ENCODE measurements at places on chromosomes 12 and 14.

DNA sequence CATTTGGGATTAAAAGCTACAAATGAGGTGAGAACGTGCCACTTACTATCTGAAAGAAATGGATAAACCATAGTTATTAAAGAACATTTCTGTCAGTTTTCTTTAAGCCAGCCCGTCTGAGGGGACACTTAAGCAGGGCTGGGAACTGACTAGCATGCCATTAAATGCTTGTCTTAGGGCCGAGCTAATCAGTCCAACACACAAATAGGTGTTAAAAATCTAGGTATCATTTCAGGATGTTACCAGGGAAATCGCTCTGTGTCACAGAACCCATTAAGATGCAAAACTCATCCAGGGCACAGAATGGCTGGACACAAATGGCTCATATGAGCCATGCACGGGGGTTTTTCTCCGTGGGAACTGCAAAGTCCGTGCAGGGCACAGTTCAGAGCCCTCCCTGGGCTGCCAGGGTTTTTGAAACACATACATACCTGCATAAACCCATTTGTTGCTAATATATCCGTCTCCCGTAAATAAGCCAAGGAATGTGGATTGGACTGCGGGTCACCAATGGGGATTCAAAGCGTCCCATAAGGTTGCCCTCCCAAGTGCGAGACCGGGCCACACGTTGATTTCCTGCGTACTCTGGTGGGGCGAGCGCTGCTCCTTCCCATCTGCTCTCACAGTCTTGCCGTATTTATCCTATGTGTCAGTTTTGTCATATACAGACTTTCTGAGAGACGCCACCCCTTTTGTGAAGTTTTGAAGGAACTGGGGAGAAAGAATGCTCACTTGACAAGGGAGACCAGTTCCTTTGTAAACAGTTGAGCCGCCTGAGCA lies 5.4 kb upstream of the GSC start:
- DNase-seq, result no peak

- no peak for DNase-seq
Measured at GRCh38 chr12:124462750-124463149, 104.7 kb downstream of the NCOR2 start.

DNA sequence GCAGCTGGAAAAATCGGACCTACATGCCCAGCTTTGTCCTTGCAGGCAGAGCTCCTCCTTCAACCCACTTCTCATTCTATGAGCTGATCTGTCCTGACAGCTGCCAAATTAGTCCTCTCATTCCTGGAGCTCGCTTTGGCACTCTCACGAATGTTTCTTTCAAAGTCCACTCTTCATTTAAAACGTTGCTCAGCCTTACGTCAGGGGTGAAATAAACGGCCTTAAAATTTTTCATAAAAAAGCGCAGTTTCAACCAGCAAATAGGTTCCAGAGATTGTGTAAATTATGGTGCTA lies 120.9 kb upstream of the HIF1A start:
- DNase-seq, result no peak

- DNase-seq, result no peak
Measured at GRCh38 chr12:23536293-23536692, 413.2 kb downstream of the SOX5 start.

GRCh38 chr14:97337267-97337666 lies 540.1 kb downstream of the VRK1 start:
- DNase-seq, result no peak

- no peak for DNase-seq
Measured at GRCh38 chr12:129911428-129912049, 7.7 kb upstream of the TMEM132D start.

DNA sequence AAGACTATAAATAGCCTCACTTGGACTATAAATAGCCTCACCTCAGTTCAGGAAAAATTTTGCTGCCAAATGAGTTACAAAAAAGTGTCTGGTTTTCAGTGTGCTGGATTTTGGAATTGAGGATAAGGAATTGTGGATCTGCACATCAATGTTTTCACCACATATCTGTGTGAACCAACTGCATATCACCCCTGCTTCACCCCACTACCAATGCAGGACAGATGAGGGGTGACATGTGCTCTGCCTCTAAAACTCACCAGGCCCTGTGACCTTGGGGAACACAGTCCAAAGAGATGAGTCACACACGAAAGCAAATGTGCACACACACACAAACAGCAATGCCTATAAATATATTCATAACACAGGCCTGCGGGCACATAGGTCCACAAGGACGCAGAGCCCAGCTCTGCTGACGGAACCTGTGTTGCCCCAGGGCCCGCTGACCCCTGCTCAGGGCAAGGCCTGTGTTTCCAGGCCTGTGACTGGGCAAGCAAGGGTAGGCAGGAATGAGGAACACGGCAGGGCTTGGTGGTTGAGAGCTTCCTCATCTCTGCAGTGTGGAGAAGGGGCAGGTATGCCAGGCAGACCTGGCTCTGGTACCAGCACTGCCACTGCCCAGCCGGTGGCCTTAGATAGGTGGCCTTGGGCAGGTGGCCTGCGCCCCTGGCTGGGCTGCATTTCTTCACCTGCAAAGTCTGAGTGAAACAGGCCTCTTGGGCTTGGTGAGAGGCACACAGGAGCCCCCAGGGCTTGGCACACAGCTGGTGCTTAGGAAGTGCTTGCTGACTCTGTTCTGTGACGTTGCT lies 82.4 kb downstream of the ARL6IP4 start:
- DNase-seq, result no peak

GRCh38 chr14:91396959-91397815 lies 20.4 kb downstream of the CCDC88C start:
- DNase-seq, result no peak

- DNase-seq, result no peak
Measured at GRCh38 chr12:6612652-6613014, 5.5 kb upstream of the CHD4 start.

DNA sequence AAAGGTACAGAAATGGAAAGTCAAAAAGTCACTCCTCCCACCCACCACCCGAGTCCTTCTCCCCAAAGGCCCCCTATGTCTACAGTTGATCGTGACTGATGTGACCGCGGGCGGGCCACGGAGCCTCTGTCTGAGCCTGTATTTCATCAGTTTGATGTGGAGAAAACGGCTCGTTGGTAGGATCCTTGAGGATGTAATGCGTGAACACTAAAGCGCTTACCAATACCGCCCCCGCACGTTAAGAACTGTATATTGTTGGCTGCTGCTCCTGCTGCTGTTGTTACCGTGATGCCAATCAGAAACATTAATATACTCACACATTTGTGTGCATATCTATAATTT lies 24.6 kb upstream of the UBC start:
- DNase-seq, result no peak

GRCh38 chr14:94569381-94570001 lies 8.2 kb downstream of the SERPINA4 start:
- DNase-seq, result no peak

- DNase-seq, result no peak
Measured at GRCh38 chr14:93095742-93096510, 19.8 kb downstream of the ITPK1 start.

- DNase-seq, result no peak
Measured at GRCh38 chr12:21823581-21823980, 49.1 kb upstream of the KCNJ8 start.

GRCh38 chr12:49043856-49044258 lies 16.7 kb downstream of the KMT2D start:
- DNase-seq, result peak; percentile 72

DNA sequence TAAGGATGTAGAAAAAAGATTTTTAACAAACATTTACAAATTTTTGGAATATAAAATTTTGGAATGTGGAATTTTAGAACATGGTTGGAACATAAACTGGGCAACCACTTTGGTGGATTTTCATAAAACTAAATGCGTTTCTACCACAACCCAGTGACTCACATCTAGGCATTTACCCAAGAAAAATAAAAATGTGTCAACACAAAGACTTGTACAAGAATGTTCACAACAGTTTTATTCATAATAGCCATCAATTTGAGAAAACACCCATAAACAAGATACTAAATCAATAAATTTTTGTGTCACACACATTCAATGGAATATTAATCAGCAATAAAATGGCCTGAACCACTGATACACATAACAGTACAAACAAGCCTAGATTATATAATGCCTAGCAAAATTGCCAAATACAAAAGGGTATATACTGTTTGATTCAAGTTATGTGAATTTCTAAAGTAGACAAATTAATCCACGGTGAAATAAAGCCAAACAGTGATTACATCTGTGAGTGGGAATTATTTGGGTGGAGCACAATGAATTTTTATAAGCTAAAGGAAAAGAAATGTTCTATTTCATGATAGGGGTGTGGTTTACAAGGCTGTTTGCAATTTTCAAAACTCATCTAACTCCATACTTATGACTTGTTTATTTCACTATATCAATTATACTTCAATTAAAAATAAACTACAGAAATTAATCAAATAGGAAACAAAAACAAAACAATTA lies 415.2 kb upstream of the OR4E1 start:
- no peak for DNase-seq

DNA sequence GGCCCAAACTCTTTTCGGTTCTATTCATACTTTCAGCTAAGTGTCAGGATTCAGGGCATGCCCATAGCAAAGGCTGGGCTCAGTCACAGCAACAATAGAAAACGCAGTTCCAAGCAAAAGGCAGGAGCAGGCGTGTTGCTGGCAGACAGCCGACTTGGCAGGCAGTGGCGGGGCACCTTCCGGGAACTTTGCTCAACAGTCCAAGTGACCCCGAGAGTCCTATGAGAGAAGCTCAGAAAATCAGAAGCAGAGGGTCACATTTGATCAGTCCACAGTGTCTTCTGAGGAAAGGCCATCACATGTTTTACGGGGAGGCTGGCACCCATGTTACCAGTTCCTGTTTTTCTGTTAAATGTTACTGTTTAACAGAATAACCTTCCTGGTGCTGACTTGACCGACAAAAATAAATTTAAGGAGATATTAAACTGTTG lies 115.0 kb downstream of the DACT1 start:
- DNase-seq, result no peak

DNA sequence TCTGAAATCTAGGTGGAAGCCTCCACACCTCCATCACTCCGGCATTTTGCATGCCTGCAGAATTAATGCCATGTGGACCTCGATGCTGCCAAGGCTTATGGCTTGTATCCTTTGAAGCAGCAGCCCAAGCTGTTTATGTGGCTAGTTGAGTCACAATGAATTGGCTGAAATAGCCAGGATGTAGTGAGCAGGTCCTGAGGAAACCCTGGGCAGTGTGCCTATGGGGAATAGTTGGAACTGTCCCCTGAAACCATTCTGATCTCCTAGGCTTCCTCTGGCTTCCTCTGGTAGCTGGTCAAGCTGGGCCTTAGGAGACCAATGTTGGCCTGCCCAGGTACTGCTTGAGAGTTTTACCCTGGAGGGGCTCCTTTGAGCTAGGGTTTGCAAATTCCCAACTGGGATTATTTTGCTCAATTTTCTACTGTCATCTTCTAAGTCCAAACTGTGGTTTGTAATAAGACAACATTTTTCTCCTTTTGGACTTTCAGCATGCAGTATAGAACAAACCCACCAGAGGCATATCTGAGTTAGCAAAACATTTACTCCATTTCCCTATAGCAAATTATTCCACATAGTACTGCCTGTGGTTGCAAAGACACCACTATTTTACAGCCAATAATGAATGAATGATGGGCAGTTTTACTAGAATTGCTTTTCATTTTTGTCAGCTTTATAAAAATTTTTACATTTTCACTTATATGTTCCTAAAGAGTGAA lies 85.1 kb upstream of the AMIGO2 start:
- DNase-seq, result no peak

DNA sequence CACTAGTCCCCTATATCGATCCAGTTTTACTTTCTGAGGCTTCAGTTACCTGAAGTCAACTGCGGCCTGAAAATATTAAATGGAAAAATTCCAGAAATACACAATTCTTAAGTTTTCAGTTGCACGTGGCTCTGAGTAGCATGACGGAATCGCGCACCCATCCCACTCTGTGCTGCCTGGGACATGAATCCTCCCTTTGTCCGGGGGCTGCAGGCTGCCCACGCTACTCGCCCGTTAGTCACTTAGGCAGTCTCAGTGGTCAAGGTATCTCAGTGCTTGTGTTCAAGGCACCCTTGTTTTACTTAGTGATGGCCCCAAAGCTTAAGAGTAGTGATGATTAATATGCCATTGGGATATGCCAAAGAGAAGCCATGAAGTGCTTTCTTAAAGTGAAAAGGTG lies 46.6 kb downstream of the LGMN start:
- DNase-seq, result no peak

DNA sequence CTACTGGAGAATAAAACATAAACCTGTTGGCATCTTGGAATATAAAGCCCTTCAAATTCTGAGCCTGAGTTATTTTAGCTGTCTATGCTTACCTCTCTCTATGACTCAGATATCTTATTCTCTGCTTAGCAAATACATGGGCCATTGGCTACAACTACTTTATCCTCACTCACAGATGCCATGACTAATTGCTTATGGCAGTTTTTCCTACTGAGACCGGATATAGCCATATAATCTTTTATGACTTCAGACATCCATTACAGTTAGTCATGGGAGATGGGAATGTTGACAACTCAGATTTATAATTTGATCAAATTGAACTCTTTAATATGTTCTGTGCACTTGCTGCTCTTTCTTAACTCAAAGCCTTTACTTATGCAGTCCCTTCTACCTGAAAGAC lies 502.4 kb upstream of the ATP2B1 start:
- DNase-seq, result no peak

GRCh38 chr12:105888696-105889095 lies 250.1 kb downstream of the NUAK1 start:
- no peak for DNase-seq
